AG09319 (cell line): ENCODE measurements at places on chromosomes 1 and 21.

GRCh38 chr1:52238887-52239707, 97.2 kb downstream of the ZFYVE9 start:
- peak; percentile 5 for DNase-seq

DNA sequence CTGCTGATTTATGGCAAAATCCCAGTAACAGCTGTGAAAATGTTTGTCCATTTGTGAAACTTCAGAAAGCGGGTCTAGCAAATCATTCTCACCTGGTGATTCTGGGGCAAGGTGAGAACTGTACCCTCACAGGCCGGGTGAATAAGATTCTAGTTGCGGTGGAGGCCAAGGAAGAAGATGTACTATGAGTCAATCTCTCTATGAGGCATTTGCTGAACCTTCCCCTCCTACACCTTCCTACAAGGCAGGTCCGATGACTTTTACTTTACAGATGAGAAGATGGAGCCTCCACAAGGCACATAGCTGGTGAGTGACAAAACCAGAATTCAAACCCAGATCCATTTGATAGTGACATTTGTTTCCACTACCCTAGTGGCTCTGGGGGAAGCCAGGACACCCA, 72.7 kb downstream of the BACH1 start:
- no peak for DNase-seq

GRCh38 chr1:153081736-153082135, 10.3 kb upstream of the SPRR2B start:
- no peak for DNase-seq

DNA sequence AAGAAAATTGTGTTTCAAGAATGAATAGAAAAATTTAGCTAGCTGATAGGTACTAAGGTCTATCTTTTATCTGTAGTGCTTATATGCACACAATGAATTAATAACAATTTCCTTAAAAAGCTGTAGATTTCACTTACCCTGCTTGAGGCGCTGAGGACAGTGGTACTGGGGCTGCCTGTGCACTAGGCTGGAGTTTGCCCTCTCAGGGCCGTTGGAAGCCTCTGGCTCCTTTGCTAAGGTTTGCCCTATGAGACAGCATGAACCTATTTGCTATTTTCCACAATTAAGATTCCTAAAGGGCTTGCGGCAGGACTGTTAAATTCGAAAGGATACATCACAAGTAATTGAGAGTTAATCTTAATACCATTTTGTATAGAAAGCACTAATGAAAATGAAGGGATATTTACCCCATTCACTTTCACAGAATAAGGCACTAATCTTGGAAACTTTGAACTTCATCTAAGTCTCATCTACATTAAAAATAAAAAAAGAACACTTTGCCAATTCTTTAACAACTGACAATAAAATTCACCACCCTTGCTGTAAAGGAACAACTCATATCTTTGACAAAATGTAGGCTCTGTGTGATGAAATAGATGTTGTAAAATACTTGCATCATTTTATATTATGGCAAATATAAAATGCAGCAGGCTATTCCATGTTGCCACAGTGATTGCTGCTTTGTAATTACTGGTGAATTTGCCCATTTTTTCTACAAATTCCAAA, 293.0 kb downstream of the NTNG1 start:
- no peak for DNase-seq

- no peak for DNase-seq
Observed at GRCh38 chr1:47681735-47682134, 243.9 kb downstream of the FOXD2 start.

DNA sequence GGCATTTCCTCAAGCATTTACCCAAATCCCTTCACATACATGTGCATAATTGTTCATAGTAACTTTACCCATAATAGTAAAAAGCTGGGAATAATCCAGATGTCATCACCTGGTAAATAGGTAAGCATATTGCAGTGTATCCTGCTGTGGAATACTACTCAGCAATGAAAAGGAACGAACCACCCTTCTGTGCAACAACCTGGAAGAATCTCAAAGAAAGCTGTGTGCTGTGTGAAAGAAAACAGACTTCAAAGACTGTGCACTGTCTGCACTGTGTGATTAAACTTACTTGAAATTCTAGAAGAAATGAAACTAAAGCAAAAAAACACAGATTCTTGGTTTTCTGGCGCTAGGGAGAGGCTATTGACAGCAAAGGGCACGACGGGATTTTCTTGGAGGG, 13.5 kb downstream of the TFF2 start:
- no peak for DNase-seq

DNA sequence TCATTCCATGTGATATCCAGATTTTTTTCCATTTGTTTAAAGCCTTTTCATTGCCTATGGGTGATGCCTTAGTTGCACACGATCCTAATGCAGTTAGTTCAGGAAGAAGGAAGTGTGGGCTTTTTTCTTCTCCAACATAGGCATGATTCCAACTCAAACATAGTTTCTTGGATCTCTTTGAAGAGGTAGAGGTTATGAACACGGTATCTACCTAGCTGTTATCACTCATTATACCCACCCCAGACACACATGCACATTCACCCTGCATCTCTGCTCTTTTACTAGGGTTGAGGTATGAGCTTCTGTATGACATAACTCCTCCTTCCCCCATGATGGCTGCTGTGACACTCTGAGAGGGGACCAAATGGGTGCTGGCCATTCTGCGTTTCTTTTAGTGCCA, 122.1 kb upstream of the ZNF648 start:
- DNase-seq = no peak

- DNase-seq = no peak
Observed at GRCh38 chr1:87176514-87176913, 152.2 kb upstream of the LMO4 start.

DNA sequence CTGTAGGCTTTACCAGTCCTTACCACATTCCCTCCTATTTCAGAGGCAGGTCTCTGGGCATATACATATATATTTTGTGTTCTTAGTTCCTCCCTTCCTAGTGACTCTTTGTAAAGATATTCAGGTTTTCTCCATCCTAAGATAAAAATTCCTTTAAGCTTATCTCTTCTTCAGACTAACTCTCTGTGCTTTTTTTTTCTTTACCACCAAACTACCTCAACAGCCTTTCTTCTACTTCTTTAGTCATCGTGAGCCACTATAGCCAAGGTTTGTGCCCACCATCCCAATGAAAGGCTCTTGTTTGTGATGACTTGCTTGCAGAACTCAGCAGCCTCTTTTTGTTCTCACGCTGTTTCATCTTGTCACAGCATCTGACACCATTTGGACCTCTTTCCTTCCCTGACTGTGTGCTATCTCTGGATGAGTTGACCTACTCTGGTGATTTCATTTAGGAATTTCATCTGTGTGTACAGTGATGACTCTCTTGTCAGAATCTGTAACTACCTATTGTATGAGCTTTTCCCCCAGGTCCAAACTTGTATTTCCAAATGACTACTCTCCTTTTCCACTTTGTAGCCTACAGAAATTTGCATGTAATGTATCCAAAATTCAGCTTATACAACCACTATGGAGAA, 59.0 kb upstream of the MACF1 start:
- DNase-seq = no peak

GRCh38 chr1:218079347-218079746, 205.7 kb upstream of the RRP15 start:
- no peak for DNase-seq

DNA sequence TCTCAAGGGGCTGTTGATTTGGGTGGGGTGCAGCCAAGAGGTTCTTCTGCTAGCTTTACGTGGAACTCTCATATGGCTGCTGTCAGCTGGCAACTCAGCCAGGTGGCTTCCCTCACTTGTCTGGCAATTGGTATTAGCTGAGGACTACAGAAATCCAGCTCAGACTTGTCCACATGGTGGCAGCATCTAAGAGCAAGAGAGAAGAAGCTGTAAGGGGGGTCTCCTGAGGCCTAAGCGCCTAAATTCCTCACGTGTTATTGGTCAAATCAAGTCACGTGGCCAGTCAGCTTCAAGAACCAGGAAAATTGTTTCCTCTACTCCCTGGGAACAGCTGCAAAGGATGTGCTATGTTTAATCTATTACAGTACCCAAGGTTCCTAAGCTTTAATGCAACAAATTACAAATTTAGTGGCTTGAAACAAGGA, 4.2 kb upstream of the DYRK3 start:
- no peak for DNase-seq

- DNase-seq = no peak
Observed at GRCh38 chr1:45337630-45338325, 2.2 kb upstream of the TOE1 start.

GRCh38 chr1:77539519-77540142, 142.8 kb downstream of the ZZZ3 start:
- DNase-seq = peak; percentile 75

DNA sequence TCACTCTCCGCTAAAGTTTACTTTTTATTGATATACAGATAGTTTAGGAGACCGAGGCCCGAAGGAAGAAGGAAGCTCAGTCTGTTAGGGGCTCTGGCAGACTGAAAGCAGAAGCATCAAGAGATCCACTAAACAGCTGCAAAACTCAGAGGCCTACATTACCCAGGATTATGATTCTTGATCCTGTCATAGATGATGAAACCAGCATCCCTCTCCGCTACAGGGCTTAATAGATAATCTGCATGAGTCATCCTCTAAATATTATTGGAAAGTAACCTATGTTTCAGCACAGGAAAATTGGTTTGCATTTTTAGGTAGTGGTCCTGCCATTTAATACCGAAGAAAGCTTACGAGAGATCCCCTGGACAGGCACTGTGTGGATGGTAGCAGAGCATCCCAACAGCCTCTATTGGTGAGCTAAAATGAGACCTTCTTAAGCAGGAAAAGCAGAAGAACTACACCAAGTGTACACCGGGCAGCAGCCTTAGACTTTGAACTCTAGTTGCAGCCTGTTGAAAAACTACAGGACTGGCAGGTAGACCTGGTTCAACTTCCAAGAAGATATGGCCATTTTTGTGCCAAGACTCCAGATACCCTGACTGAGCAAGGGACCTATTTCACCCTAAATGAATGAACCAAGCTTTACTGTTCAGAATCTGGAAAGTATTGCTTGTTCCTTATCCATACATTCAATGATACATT, 6.8 kb downstream of the CASQ2 start:
- no peak for DNase-seq

- no peak for DNase-seq
Observed at GRCh38 chr1:147236959-147237791, 5.3 kb upstream of the CHD1L start.

GRCh38 chr1:5548266-5548665, 444.0 kb downstream of the NPHP4 start:
- no peak for DNase-seq

GRCh38 chr1:205286335-205286950, 35.1 kb downstream of the NUAK2 start:
- no peak for DNase-seq

GRCh38 chr1:159962176-159962575, 8.1 kb upstream of the SLAMF9 start:
- DNase-seq = no peak

DNA sequence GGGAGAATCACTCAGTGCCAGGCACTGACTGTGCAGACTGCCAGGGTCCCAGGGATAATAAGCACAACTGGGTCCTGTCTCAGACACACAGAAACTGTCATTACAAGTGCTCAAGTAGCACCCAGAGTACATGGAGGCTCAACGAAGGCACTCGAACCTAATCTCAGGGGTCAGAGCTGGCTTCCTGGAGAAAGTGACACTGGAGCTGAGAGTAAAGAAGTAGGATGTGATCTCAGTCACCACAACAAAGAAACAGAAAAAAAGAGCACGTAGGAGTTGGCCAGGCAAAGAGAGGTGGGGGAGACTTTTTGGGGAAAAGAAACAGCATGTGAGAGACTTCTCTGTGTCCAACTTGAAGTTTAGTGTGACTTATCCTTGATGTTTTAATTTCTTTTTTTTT, 1.3 kb downstream of the CATSPER4 start:
- DNase-seq = no peak

DNA sequence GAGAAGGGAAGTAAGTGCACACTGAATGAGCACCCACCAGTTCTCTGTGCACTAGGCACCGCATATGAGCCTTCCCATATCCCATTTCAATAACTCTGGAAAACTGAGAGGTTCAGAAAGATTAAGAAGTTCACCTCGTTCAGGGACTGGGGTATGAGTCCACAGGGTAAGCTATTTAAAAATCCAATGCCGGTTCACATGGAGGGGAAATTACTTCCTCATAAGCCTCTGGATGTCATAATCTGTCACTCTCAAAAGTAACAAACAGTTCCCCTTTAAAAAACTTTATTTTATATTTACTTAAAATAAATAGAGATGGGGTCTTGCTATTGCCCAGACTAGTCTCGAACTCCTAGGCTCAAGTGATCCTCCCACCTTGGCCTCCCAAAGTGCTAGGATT, 1.9 kb downstream of the OR2B11 start:
- no peak for DNase-seq

- DNase-seq = no peak
Observed at GRCh38 chr21:41360072-41360821, 1.6 kb upstream of the MX2 start.

DNA sequence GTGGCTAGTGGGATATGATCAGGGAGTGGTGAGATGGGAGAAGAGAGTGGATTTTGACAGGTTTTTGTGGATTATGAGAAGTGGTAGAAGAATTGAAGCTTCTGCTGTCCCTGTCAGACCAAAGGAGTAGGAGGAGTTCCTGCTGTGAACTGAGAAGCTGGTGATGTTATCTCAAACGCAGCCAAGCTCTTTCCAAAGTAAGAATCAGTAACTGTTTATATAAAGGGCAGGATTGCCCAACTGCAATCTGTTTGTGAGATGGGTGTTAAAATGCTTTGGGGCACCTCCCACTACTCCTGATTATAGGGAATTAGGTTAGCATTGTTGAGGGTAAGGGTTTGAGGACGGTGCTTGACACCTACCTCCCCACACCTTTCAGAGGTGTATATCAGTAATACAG, 60.5 kb upstream of the USP25 start:
- peak; percentile 11 for DNase-seq

- DNase-seq = peak; percentile 44
Observed at GRCh38 chr1:12208764-12209494, 20.9 kb upstream of the VPS13D start.

DNA sequence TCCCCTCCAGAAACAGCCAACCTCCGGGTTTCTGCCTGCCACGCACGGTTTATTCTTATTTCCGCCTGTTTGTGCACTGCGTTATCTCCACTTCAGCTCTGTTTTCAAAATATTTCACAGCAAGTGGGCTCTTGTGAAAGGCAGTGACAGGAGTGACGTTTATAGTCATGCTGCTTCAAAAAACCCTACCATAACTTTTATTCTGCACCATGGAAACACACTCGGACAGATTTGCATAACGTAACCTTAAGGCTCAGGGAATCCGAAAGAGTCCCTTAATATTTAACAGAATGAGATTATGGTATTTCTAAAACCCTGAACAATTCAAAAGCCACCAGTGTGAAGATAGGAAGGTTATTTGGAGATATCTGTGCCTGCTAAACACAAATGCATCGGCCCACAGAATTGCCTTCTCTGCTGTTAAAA, 782 bp upstream of the SDE2 start:
- no peak for DNase-seq

GRCh38 chr1:198751741-198752140, 112.9 kb downstream of the PTPRC start:
- no peak for DNase-seq

DNA sequence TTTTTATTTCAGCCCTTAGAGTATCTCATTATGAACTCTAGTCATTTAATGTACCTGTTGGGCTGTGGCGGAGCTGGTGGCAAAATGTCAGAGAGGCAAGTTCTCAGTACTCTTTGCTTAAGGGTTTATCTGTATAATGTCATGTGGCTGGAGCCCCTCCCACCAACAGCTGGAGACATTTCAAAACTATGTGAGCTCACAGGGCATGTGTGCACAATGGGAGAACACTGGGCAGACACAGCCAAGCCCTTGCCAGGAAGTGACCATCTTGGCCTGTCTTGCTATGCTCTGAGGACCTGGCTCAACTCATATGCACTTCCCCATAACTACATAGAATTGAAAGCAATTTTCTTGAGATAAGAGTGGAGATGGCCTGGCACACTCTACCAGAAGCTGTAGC, 296.4 kb downstream of the PTPRU start:
- DNase-seq = no peak
